ENCODE measurements at places on chromosomes 12 and 14. TPM values are rescaled to one million over a fixed set of nuclear protein-coding genes. Genes with fewer than 3 reads are reported as not detected.
A peak's percentile ranks its signal among the peaks of the same experiment; 100 is the strongest.

The HOXC4 gene
- total RNA-seq = not detected

The BCL2L14 gene
- 2.7 TPM for total RNA-seq

The KLRD1 gene
- total RNA-seq = 0.03 TPM

GRCh38 chr12:114136631-114137030, 170.5 kb upstream of the RBM19 start:
- no peaks in the 10 kb centered on the region for H3K36me3 ChIP-seq
- no peaks in the 10 kb centered on the region for H3K4me1 ChIP-seq
- DNase-seq = no peak
- H3K27ac ChIP-seq = no peak overlapping the region
- no peak overlapping the region for H3K4me3 ChIP-seq
- no peaks in the 10 kb centered on the region for H3K27me3 ChIP-seq

- DNase-seq = no peak
- no peaks in the 10 kb centered on the region for H3K36me3 ChIP-seq
- no peak overlapping the region for H3K27ac ChIP-seq
- H3K27me3 ChIP-seq = no peaks in the 10 kb centered on the region
- no peak overlapping the region for H3K4me3 ChIP-seq
- 0 out of 2 replicates have a peak, but pooled peaks cover 4% of the 10 kb centered on the region for H3K4me1 ChIP-seq
These were observed 35.3 kb downstream of the MAP1LC3B2 start for GRCh38 chr12:116594325-116595038.

DNA sequence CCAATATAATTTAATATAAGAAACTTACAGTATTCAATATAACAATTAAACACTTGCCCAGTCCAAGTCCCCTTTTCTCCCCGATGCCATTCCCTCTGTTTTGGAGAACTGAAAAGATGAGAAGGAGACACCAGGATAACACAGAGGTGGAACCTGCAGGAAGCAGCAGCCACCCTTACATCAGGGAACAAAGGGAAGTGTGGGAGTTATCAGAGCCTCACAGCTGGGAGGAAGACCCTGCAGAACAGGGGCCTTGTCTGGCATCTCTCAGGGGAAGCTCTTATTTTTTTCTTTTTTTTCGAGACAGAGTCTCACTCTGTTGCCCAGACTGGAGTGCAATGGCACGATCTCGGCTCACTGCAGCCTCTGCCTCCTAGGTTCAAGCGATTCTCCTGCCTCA, 52.6 kb downstream of the CALM1 start:
- H3K36me3 ChIP-seq = no peaks in the 10 kb centered on the region
- no peak overlapping the region for H3K27ac ChIP-seq
- no peaks in the 10 kb centered on the region for H3K4me1 ChIP-seq

- no peak for DNase-seq
- no peaks in the 10 kb centered on the region for H3K27me3 ChIP-seq
- H3K27ac ChIP-seq = 0 out of 2 replicates have a peak overlapping the region, but pooled peaks have one; percentile 50
- H3K4me1 ChIP-seq = peaks cover 5% of the 10 kb centered on the region
- H3K4me3 ChIP-seq = no peak overlapping the region
These were observed 33.4 kb downstream of the ACADS start for GRCh38 chr12:120758798-120759590.

- H3K27ac ChIP-seq = no peak overlapping the region
- H3K4me3 ChIP-seq = no peak overlapping the region
- H3K4me1 ChIP-seq = no peaks in the 10 kb centered on the region
These were observed 41.4 kb downstream of the ZC3H14 start for GRCh38 chr14:88604212-88604611.

DNA sequence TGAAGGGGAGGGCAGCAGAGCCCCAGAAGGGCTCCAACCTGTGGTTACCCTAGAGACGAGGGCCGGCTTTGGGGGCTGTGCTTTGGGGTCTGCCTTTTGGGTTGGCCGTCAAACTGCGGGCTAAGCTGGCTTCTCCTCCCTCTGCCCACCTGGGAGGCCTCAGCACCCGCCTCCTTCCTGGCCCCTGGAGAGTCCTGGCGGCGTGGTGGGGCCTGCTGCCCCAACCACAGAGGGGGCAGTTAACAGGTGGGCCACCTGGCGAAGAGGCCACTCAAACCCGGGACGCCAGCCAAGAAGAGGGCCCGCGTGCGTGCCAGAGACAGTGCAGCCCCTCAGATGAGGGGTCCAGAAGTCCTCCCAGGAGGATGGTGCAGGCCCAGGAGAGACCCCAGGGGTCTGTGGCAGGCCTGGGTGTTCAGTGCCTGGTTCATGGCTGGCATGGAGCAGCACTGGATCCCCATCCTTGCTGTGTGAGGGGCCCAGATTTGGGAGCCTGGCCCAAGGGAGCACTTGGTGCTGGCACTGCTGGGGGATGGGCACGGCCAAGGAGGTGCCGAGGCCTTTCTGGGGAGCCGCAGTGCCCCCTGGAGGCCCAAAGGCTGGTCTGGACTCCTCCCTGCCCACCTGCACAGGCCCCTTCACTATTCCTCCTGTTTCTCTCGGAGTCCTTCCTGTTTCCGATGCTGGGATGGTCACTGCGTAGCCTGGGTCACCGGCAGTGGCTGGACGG, 48.8 kb downstream of the LRCOL1 start:
- DNase-seq = peak; percentile 82
- peaks cover 29% of the 10 kb centered on the region for H3K27me3 ChIP-seq
- no peaks in the 10 kb centered on the region for H3K36me3 ChIP-seq
- H3K27ac ChIP-seq = no peak overlapping the region
- H3K4me1 ChIP-seq = no peaks in the 10 kb centered on the region

DNA sequence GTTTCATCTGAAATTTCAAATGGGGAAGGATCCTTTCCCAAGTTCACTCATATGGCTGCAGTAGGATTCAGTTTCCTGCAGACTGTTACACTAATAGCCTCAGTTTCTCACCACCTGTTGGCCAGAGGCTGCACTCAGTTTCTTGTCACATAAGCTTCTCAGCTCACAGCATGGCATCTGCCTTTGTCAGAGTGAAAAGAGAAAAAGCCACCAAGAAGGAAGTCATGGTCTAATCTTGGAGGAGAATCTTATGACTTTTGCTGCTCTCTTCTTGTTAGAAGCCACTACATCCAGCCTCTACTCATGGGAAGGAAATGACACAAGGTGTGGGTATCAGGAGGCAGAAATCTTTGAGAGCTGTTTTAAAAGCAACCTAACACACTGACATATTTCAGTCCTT, 39.4 kb upstream of the BTG1 start:
- H3K27ac ChIP-seq = no peak overlapping the region
- H3K4me3 ChIP-seq = no peak overlapping the region
- no peak for DNase-seq

- no peaks in the 10 kb centered on the region for H3K27me3 ChIP-seq
- peaks cover 2% of the 10 kb centered on the region for H3K4me1 ChIP-seq
- DNase-seq = no peak
- H3K27ac ChIP-seq = 0 out of 2 replicates have a peak overlapping the region, but pooled peaks have one; percentile 16
- H3K4me3 ChIP-seq = no peak overlapping the region
These were observed 22.5 kb upstream of the BCL2L14 start for GRCh38 chr12:12048266-12048665.

GRCh38 chr12:4214877-4215228, 58.7 kb upstream of the CCND2 start:
- H3K27me3 ChIP-seq = no peaks in the 10 kb centered on the region
- H3K27ac ChIP-seq = no peak overlapping the region
- H3K4me3 ChIP-seq = no peak overlapping the region
- H3K36me3 ChIP-seq = no peaks in the 10 kb centered on the region
- H3K4me1 ChIP-seq = peaks cover 4% of the 10 kb centered on the region
- DNase-seq = no peak

DNA sequence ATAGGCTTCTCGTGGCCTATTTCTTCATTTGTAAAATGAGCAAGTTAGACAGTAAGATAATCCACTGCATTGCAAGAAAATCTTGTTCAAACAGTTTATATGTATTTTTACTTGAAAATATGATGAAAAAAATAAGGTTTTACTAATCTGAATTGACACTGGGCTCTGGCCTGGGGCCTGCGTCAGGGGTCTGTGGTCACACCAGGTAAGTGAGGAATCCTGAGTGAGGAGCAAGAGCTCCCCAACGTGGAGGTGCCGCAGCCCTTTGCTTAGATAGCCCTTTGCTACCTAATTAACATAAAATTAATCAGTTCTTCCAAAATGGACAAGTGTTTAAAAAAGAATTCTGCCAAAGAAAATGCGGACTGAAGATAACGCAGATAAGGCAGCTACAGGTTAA, 39.1 kb upstream of the STAB2 start:
- DNase-seq = peak; percentile 16
- H3K27me3 ChIP-seq = no peaks in the 10 kb centered on the region
- no peaks in the 10 kb centered on the region for H3K36me3 ChIP-seq
- H3K4me3 ChIP-seq = no peak overlapping the region

DNA sequence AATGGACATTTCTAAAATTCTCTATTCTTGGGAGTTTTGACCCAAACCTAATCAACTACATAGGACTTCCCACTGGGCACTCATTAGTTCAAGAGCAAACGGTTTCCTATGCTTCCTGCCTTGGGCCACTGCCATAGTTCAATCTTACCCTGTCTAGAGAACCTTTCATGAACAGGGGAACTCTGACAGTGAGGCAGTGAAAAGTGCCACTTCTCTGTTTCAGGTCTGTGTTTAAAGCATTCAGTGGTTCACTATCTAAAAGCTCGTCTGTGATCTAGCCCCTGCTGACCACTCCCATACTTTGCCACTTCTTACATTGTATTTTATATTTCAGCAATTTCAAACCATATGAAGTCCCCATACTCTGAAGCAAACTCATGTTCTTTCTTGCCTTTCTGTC, 122.7 kb upstream of the IGF1 start:
- H3K4me3 ChIP-seq = no peak overlapping the region
- no peak overlapping the region for H3K27ac ChIP-seq
- no peaks in the 10 kb centered on the region for H3K27me3 ChIP-seq
- no peaks in the 10 kb centered on the region for H3K36me3 ChIP-seq
- H3K4me1 ChIP-seq = no peaks in the 10 kb centered on the region

DNA sequence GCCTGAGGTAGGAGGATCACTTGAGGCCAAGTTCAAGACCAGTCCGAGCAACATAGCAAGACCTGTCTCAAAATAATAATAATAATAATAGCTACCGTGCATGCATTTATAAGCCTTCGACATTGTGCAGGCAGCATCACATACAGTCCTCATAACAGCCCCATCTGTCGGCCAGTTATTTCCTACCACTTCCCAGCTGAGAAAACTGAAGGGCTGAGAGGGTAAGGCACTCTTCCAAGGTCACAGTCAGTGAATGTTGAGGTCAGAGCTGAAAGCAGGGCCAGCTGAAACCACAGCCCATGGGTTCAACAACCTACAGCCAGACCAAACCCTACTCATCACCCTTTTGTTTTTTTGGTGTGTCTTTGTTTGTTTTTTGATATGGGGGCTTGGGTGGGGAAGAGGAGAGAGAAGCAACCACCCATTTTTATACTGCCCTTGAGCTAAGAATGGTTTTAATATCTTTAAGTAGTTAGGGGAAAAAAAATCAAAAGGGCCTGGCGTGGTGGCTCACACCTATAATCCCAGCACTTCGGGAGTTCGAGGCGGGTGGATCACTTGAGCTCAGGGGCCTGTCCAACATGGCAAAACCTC, 16.8 kb upstream of the ITPK1 start:
- H3K4me1 ChIP-seq = no peaks in the 10 kb centered on the region
- H3K4me3 ChIP-seq = no peak overlapping the region
- H3K36me3 ChIP-seq = no peaks in the 10 kb centered on the region
- H3K27ac ChIP-seq = no peak overlapping the region

GRCh38 chr12:12224240-12224940, 42.5 kb downstream of the LRP6 start:
- DNase-seq = no peak
- peaks cover 55% of the 10 kb centered on the region for H3K4me1 ChIP-seq
- H3K27me3 ChIP-seq = no peaks in the 10 kb centered on the region

DNA sequence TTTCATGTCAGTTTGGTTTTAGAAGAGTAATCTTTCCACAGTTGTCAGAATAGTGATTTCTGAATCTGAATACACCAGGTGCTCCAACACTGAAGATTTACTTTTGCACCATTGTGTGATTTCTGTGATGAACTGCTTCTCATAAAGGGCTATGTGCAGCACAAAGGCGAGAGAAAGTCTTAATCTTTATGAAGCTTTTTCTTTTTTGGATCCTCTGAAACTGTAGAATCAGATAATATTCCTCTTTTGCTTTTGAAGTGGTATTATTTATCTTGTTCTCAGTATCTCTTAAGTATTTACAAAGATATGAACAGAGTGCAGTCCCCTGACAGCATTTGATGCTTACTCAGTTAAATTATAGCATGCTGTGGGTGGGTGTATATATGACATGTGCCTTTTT, 207.8 kb downstream of the NAV3 start:
- no peaks in the 10 kb centered on the region for H3K4me1 ChIP-seq
- no peak for DNase-seq
- no peak overlapping the region for H3K27ac ChIP-seq
- no peaks in the 10 kb centered on the region for H3K27me3 ChIP-seq

- H3K27me3 ChIP-seq = peaks cover 41% of the 10 kb centered on the region
- no peaks in the 10 kb centered on the region for H3K36me3 ChIP-seq
- H3K27ac ChIP-seq = no peak overlapping the region
- peak overlapping the region; percentile 65 for H3K4me3 ChIP-seq
These were observed 4.7 kb upstream of the GPR84 start for GRCh38 chr12:54368709-54369596.

DNA sequence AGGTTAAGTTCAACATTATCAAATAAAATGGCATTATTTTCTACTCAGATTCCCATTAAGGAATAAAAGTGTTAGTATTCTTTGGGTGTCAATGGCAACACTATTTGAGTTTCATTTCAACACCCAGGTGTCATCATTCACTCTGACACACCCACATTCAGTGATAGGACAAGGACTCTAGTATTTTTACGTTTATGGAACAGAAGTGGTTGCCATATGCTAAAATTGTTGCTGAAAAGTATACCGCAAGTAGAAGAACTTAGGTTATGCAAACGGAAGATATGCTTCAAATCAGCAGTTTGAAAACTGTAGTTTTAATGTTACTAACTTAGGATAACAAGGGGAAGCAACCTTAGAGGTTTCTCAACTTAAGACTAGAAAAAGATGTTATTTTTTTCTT, 20.0 kb upstream of the SGPP1 start:
- no peak for DNase-seq
- no peaks in the 10 kb centered on the region for H3K27me3 ChIP-seq
- H3K4me1 ChIP-seq = no peaks in the 10 kb centered on the region
- H3K4me3 ChIP-seq = no peak overlapping the region

GRCh38 chr12:105461944-105462762, 131.7 kb downstream of the C12orf75 start:
- no peaks in the 10 kb centered on the region for H3K4me1 ChIP-seq
- no peaks in the 10 kb centered on the region for H3K36me3 ChIP-seq
- no peak overlapping the region for H3K4me3 ChIP-seq
- no peak for DNase-seq

GRCh38 chr12:94191023-94191422, 42.6 kb downstream of the PLXNC1 start:
- peaks cover 14% of the 10 kb centered on the region for H3K27me3 ChIP-seq
- H3K4me1 ChIP-seq = peaks cover 15% of the 10 kb centered on the region
- DNase-seq = no peak
- H3K36me3 ChIP-seq = no peaks in the 10 kb centered on the region
- H3K27ac ChIP-seq = no peak overlapping the region

- no peaks in the 10 kb centered on the region for H3K27me3 ChIP-seq
- H3K4me1 ChIP-seq = no peaks in the 10 kb centered on the region
- H3K27ac ChIP-seq = no peak overlapping the region
These were observed 41.7 kb downstream of the LARP4 start for GRCh38 chr12:50442178-50442908.

DNA sequence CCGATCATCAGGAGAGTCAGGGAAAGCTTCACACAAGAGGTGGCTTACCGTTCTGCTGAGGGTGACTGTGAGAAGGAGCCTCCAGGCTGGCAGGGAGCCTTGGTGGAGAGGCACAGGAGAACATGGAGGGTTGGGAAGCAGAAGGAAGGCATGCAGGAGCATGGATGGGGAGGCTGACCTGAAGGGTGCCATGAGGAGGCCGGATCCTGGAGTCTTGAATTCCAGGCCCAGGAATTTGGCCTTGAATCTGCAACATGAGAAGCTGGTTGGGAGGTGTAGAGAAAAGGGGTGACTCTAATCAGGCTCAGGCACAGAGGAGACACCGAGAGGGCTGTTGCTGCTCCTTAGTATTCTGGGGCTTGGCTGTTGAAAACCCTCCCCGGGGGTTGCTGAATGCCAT, 130.2 kb downstream of the PELI2 start:
- H3K36me3 ChIP-seq = no peaks in the 10 kb centered on the region
- DNase-seq = peak; percentile 50
- no peaks in the 10 kb centered on the region for H3K4me1 ChIP-seq
- H3K27me3 ChIP-seq = no peaks in the 10 kb centered on the region

Data from GM23338 (cell line).